Sciatic nerve (tissue), 2 donors: ENCODE measurements at places on chromosomes 3 and 15. TPM values are rescaled to one million over a fixed set of nuclear protein-coding genes. Genes with fewer than 3 reads are reported as not detected.

DNA sequence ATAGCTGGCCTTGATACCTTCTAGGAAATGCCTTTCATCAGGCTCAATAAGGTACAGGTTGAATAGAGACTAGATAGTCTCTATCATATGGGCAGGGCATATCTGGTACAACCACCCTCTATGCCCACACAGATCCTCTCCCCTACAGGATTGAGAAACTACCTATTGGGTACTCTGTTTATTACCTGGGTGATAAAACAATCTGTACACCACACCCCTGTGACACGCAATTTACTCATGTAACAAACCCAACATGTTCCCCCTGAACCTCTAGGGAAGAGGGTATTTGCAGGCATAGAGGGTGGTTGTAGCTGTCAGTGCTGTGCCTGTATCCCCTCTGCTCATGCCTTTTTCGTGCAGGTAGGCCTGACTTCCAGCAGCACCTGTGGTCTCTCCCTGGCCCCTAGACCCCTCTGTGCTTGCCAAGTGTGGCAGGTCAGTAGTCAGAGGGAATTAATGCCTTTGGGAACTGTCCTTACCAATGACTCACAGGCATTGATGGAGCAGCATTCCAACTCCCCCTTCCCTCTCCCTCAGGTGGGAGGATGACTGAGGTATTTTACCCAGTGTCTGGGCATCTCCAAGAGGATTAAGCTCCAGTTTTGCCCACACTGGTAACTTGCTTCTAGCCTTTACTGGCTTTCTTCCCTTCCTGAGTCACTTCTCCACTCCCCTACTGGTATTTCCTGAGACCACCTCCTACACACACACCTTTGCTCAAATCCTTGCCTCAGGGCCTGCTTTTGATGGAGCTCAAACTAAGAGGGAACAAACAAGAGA, 18.3 kb downstream of the CLSTN2 start:
- DNase-seq = no peak

SLC22A14 gene
- total RNA-seq = 0.13 TPM

GRCh38 chr3:179026636-179027035, 45.0 kb downstream of the ZMAT3 start:
- DNase-seq = no peak

DNA sequence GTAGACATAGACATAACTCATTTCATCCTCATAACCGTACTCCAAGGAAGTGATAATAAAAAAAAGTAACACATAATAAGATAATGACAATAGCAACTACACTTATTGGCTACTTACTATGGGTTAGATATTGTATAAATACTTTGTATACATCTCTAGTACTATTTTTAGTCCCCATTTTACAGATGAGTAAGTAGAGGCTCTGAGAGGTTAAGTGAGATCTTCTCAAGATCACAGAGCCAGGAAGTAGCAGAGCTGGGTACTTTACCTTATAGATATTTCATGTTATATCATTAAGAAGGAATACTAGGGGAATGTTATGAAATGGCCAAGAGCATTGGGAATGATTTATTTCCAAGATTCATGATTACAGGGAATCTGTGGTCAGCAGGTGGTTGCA, 49.4 kb upstream of the ADAMTSL3 start:
- no peak for DNase-seq

DNA sequence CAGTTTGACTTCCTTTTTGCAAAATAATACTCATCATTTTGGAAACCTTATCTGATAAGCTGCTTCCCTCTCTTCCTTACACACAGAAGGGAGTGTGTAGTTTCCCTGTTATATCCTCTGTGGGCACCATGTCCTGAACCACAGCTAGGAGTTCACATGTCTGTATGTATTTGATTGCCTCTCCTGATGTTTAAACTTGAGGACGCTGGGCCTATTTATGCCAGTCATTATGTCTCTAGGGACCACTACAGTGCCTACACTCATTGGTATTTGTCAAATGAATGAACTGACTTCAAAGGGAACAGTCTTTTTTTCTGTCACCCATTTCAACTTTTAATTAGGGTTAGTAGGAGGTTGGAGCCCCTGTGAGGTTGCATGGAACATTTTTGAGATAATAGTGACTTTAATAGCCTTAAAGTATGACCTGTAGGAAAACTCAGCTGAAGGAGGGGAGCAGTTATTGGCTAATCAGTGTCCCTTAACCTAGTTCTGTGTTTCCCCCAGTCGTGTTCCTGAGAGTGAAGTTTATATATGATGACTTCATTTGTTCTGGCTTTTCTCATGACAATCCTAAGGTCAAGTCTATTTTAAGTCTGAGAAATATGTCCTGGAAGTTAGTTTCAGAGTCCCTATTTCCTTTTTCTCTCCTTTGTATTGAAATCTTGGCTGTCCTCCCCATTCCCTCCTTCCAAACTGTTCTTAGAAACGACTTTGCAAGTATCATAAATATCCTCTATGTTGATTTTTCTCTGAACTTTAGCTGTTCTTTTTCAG, 28.9 kb downstream of the PDE8A start:
- DNase-seq = no peak

GRCh38 chr15:90221246-90221900, 12.4 kb downstream of the CIB1 start:
- DNase-seq = peak; percentile 88

- no peak for DNase-seq
Measured at GRCh38 chr3:42829083-42829627, 19.9 kb downstream of the ACKR2 start.

GRCh38 chr3:89032346-89033013, 74.9 kb upstream of the EPHA3 start:
- no peak for DNase-seq

HIGD2B gene
- total RNA-seq = not detected

- DNase-seq = no peak
Measured at GRCh38 chr3:94735354-94735753, 672.5 kb downstream of the NSUN3 start.

- no peak for DNase-seq
Measured at GRCh38 chr3:138443521-138444503, 9.4 kb downstream of the ESYT3 start.

GRCh38 chr3:51373658-51374421, 11.3 kb upstream of the MANF start:
- DNase-seq = peak; percentile 47

DNA sequence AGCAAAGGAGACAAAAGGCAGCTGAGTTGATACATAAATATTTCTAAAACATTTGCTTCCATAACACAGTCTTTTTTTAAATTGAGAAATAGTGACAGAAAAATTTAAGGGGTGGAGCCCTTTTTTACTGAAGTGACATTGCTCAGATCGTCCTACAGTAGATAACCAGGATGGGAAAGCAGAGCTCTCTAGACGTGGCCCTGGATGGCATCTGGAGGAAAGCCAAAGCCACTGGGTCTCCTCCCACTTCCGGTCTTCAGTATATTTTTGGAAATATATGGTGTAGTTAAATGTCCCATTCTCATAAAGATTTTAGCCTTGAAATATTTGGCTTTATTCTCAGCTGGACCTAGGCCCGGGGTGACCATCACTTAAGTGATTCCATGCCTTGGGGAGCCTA, 326.1 kb downstream of the ZNF621 start:
- DNase-seq = no peak

STX19 gene
- total RNA-seq = 0.31 TPM

DNA sequence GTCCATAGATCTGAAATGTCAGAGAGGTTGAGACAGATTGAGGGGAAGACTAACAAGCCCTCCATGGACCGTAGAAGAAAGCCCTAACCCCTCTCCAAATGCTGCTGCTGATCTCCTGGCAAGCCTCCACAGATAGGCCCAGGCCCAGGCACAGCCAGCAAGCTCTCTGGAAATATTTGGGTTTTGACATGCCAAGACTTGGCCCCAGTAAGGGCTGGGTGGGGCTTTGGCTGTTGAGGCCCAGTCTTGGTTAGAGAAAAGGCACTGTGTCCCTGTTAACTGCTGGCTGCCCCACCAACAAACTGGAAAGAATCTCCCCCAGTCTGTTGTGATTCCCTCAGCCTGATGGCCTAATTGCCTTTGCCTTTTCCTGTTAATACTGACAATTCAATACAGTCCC, 208.8 kb upstream of the CTDSPL start:
- DNase-seq = no peak

CACNA2D2 gene
- total RNA-seq = 1.8 TPM

ZNF106 gene
- 87.8 TPM for total RNA-seq

DNA sequence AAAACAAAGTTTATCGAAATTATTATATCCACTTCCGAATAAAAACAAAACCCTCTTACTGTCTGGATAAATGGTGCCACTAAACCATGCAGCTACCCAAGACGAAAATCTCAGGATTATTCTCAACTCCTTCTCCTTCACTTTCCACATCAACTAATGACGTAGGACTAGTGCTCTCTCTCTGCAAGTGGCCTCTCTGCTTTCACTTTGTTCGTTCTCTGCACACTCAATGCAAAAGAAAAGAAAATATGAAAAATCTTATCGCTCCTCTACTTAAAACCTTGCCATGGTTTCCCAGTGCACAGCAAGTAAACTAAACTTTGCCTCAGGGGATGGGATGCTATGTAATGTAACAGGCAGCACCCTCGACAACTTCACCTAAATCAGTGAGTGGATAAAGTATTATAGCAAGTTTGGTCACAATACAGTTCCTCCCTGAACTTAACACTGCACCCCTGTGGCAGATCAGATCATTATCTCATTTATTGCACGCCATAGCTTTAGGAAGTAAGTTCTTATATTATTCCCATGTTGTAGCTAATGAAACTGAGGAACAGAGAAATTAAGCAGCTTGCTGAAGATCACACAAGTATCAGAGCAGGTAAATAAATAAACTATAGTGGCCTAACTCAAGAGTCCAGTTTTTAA, 262.7 kb upstream of the GADL1 start:
- no peak for DNase-seq

DNA sequence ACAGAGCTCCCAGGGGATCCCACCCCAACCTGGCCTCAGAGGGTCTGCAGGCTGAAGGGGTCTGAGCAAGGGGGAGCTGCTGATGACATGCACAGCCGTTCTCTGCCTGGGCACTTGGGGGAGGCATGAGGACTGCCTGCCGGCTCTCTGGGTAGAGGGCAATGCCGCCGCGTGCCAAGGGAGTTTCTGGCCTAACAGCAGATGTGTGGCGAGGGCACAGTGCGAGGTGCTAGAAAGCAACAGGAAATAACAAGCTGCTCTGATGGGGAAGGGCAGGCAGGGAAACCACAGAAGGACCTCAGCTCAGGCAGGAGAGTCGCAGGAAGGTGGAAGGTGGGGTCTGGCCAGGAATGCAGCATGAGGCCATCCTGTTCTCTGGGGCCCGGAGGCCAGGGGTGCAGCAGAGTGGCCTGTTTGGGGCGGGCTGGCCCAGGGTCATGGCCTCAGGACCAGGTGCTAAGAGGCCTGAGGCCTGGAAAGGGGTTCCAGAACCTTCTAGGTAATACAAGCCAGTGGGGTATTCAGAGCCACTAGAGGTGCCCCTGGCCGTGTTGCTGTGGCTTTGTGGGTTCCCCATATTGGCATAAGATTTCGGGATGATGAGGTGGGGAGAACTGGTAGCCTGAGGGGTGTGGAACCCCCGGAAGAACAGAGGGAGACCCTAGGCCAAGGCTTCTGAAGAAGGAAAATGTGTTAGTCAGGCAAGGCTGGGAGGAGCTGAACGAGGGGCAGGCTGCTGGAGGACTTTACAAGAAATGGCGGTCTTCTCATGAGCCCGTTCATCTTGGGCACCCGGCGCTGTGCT, 41.2 kb downstream of the RGMA start:
- DNase-seq = no peak

NAALADL2 gene
- total RNA-seq = 36.9 TPM

DNA sequence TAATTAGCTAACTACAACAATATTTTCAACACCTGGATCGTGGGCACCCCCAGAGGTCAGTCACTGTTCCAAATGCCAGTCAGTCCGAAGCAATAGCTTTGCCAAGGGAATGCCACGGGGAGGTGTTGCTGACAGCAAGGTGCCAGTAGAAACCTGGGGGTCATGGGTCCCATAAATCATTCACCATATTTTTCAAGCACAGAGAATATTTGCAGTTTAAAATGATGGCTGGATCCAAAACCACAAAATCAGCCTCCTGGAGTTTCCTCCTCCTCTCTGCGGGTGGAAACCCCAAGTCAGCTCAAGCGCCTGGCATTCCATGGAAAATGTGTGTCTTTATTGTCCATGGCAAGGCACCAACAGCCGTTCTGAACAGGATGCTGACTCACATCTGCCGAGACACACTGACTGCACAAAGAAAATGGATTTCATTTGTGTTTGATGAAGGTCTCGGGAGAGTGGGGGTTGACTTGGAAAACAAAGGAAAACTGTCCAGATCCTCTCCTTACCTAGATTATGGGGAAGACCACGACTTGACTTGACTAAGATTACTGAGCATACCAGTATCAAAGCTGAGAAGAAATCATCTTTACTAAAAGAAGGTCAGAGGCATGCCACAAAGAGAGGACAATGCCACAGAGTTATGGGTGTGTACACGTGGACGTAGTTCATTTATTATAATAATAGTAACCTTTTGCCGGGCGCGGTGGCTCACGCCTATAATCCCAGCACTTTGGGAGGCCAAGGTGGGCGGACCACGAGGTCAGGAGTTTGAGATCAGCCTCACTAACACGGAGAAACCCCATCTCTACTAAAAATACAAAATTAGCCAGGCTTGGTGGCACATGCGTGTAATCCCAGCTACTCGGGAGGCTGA, 26.4 kb downstream of the ANXA2 start:
- peak; percentile 88 for DNase-seq

DNA sequence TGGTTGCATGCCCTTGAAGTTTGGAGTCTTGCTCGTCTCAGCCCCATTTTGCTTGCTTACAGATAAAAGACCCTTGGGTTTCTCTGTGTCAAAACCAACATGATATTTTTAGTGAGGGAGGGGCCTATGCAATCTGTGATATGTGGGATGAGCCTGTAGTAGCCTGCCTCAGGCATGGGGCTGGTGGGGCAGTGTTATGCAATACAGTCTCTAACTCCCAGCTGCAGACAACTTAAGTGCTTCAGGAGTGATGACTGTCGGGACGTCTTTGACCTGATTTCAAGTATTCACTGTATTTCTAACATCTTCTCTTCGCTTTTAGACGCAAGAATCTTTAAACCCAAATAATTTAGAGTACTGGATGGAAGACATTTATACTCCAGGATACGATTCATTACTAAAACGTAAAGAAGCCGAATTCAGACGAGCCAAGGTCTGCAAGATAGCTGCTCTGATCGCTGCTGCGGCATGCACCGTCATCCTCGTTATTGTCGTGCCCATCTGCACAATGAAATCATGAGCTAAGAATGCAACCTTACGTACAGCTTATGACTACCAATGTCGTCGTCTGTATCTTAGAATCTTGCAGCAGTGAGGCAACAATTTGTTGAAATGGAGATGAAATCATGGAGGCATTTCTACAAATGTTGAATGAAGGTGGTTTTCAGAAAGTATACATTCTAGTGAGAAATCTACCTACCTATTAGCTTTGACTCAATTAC, 35.9 kb downstream of the MINAR1 start:
- DNase-seq = no peak

PIF1 gene
- 0.76 TPM for total RNA-seq

DNA sequence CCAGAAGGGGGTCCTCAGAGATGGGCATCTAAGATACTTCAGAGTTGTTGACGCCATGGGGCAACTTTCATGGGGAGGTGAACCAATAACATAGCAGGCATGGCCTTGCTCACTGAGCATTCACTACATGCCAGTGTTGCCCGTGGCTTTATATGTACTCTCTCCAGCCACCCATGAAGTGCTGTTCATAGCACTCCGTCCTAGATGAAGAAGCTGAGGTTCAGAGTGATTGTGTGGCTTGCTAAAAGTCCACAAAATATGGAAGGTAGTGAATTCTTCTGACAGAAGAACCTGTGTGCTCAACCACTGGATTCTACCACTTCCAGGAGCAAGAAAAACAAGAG, 9.8 kb upstream of the SEMA4B start:
- DNase-seq = no peak

ITGB5 gene
- total RNA-seq = 138 TPM

ATP8B4 gene
- 16.5 TPM for total RNA-seq
